A172 (cell line): ENCODE measurements at places on chromosomes 4 and X. TPM values are rescaled to one million over a fixed set of nuclear protein-coding genes. Genes with fewer than 3 reads are reported as not detected.

GRCh38 chr4:125432078-125432477, 117.3 kb downstream of the FAT4 start:
- DNase-seq: peak; percentile 18

DNA sequence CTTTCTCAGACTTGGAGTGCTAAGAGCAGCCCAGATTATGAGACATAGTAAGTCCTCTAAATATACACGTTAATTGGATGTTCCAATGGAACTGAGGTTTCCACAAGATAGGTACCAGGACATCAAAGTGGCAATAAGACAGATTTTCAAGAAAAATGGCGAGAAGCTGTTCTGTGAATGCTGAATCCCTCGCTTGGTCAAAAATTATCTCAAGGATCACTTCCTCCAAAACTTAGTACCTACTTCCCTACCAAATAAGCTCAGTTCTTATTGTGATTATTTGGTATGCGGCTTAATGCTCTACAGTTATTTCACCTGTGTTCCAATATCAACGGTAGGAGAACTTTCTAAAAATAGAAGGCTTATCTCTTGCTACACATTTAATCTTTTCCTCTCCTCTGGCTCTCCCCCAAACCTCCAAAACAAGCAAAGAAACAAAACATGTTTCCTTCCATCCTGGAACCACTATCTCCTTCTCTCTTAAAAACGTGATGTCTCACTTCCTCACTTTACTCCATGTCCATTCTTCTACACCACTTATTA, 14.7 kb downstream of the PDGFC start:
- DNase-seq: no peak

DNA sequence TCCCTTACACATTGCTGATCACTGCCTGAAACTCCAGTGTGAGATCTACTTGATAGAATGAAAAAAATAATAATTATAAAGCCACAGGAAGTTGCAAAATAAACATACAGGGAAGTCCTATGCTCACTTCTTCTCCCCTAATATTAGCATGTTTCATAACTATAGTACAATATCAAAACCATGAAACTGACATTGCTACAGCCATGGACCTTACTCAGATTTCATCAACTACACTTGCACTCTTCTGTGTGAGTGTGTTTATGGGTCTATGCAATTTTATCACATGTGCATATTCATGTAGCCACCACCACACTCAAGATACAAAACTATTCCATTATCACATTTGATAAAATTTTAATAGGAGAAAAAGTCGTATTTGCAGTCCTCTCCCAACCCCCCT, 57.3 kb downstream of the SPINK2 start:
- no peak for DNase-seq

DNA sequence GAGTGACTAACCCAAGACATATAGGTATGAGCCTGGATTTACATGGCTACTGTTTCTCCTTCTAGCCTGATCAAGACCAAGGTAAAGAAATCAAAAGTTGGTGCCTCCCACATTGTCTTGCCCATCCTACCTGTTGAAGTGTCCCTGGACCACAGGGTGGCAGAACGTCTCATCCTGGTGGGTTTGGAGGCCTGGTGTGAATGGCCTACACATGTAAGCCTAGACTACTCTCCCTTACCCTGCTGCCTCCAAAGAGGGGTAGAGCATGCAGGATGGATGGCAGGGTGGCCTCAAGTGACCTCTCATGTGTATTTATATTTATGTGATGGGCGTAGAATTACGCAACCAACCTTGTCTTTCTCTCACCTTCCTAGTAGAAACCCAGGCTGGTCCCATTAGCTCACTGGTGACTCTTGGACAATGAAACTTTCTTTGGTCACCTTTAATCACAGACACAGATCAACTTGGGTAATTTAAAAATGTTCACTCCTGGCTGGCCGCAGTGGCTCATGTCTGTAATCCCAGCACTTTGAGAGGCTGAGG, 73.3 kb upstream of the SOD3 start:
- no peak for DNase-seq

DNA sequence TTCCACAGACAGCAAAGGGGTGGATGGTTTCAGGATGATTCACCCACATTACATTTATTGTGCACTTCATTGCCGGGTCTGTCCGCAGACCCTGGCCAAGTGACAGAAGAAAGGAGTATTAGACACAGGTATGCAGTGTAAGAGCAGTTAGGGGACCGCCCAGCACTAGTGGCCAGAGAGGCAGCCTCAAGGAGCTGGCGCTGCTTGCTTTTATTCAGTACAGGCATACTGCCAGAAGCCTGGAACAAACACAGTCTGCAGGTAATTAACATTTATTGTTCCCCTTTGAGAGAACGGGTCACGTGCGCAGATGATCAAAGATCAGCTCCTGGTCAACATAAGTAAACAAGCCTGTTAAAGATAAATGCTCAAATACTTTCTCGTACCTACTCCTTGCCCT, 1639.0 kb upstream of the IGFBP7 start:
- peak; percentile 7 for DNase-seq

DNA sequence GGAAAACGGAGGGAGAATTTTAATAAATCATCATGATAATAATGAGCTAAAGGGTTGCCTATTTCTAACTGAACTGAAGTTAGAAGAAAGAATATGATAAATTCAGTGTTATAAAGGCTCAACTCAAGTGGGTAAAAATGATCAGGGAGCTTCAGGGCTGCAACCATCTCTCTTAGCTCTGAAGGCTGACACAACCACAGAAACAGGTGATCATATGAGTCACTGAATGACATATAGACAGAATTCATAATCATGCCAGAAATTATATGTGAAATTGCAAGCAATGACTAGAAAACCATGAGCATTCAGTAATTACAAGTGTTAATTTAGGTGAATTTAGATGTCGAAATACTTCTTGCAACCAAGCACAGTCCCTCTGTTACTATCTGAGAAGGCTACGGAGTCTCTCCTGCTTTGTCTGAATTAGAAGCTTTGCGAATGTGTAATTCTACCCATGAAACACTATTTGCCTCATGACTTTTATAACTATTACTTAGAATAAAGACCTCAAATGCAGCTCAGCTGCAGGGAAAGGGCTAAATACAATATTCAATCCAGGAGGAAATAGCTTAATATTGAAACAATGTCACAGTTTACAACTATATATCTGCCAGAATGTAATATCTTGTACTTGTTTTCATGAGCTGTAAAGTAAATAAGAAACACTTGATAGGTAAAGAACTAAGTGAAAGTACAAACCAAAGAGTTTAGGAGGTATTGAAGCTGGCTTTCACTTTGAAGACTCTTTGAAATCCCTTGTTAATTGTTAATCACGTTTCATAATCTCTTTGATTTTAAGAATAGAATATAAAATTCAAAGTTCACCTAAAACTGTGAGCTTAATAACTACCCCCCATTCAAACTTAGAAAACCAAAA, 1972.6 kb downstream of the ARAP2 start:
- DNase-seq: no peak

DNA sequence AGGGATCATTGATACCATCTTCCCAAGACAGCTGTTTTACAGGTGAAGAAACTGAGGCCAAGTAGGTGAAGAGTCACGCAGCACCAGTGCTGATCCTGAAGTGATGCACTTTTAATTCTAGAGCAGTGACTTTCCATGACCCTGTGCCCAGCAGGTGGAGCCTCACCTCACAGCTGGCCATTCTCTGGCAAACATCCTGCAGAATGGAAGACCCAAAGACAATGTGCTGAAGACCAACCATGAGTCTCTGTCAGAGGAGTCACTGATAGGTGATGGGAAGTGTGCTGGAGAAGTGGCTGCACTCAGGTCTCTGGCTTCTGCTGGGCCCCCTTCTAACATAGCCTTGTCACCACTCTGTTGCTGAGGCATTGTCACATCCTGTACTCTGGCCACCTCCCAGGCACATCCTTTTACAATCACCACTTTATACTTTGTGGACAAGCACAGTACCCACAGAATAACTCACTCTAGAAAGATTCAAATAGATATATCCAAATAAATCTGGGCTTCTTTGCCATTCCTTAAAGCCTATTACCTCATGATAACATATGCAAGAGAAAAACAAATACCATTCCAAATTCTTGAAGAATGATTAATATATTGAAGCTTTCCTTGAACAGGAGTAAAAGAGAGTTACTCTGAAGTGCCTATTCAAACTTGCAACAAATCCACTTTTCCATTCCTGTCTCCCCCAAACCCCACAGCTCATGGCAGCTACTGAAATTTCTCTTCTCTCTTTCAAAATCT, 64.1 kb upstream of the SCOC start:
- DNase-seq: no peak

GRCh38 chrX:57266275-57266674, 20.2 kb upstream of the FAAH2 start:
- no peak for DNase-seq

- DNase-seq: no peak
Measured at GRCh38 chrX:68090266-68090665, 343.0 kb downstream of the OPHN1 start.

- DNase-seq: no peak
Measured at GRCh38 chr4:20394512-20394911, 142.8 kb downstream of the SLIT2 start.

DNA sequence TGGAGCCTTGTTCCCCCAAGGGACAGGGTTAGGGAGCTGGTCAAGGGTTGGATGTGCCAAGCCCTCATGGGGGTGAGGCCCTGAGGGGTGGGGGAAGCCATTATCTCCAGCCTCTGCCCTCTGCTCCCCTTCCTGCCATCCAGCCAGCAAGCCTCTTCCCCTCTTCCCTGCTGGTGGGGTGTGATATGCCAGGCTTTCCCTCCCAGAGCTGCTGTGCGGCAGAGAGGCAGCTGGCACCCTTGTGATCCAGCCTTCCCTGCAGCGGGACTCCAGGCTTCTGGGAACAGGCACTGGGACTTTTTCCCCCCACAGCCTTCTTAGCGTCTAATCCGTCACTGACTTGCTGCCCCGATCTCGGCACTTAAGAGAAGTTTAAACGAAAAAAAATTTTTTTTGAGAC, 6.3 kb downstream of the SSR4 start:
- DNase-seq: no peak

DNA sequence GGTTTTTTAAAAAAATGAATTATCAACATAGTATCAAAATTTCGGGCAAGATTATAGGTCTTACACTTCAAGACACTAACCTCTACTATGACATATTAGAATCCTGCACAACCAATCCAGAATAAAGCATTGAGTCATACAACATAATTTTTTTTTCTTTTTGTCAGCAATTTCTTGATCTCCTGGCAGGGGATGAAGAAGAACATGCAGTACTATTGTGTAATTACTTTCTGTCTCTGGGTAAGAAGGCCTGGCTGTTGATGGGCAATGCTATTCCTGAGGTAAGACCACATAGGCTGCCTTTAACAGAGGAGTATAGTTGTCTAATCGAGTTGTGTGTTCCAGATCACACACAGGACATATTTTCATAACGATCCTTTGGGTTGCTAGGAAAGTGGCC, 67.5 kb downstream of the FBXL5 start:
- no peak for DNase-seq

GRCh38 chr4:142875117-142875516, 29.0 kb upstream of the INPP4B start:
- no peak for DNase-seq

DNA sequence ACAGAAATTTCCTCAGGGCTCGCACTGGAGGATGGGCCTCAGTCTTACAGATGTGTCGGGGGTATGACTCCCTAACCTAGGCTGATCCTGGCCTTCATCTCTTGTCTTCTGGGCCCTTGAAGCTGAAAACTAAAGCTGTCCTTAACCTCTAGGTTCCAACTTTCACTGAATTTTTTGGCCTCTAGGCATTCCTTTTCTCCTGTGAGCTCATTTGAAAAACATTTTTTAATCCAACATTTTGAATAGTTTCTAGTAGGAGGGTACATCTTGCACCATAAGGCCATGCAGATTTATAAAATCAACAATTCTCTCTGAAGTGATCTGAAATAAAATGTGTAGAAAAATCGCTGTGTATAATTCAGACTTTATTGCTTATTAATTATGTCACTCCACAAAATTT, 19.7 kb downstream of the RWDD4 start:
- DNase-seq: no peak

GRCh38 chr4:137674066-137674465, 141.8 kb upstream of the PCDH18 start:
- no peak for DNase-seq

- no peak for DNase-seq
Measured at GRCh38 chrX:124239911-124240310, 92.5 kb upstream of the TEX13D start.

GRCh38 chr4:56723201-56723605, 42.1 kb upstream of the HOPX start:
- peak; percentile 24 for DNase-seq

- no peak for DNase-seq
Measured at GRCh38 chr4:189305500-189305899, 635.2 kb upstream of the FRG1 start.

DNA sequence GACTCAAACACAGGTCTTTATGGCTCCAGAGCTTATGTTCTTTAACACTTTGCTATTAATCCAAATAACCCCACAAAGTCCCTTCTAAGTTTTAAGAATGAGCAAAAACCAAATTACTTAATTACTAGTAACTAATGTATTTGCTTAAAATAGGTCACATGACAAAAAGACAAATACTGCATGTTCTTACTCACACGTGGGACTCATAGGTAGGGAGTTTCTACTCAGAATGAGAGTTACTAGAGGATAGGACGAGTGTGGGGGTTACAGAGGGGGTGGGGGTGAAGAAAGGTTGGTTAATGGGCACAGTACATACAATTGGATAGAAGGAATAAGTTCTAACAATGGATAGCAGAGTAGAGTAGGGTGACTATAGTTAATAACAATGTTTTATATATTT, 5.8 kb downstream of the RPS6KA3 start:
- DNase-seq: no peak

GRCh38 chr4:188915175-188915574, 775.9 kb downstream of the TRIML1 start:
- DNase-seq: no peak

GRCh38 chr4:112560084-112560483, 44.1 kb upstream of the NEUROG2 start:
- DNase-seq: no peak

DNA sequence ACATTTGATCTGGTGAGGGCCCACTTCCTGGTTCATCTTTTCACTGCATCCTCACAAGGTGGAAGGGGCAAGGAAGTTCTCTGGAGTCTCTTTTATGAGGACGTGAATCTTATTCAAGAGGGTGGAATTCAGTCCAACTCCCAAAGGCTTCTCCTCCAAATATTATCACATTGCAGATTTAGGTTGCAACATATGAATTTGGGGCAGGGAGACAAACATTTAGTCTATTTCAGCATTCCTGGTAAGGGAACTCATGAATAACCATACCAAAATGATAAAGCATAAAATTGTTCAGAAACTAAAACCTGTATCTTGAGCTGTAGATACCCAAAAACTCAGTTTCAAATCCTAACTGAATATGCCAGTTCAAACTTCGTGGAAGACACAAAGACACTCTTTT, 246.8 kb downstream of the QDPR start:
- no peak for DNase-seq

- no peak for DNase-seq
Measured at GRCh38 chr4:152628128-152628527, 51.7 kb downstream of the TMEM154 start.

The PLXNA3 gene
- 9.7 and 14.3 TPM in 2 replicates for total RNA-seq

The SPACA5 gene
- total RNA-seq: not detected in 2 replicates

The GSPT2 gene
- 7.3 and 8.7 TPM in 2 replicates for total RNA-seq

The SCD5 gene
- total RNA-seq: 11.9 and 16.6 TPM in 2 replicates

The C4orf17 gene
- not detected in 2 replicates for total RNA-seq

The GPRASP2 gene
- 10.2 and 12.2 TPM in 2 replicates for total RNA-seq

The BEND4 gene
- 0.22 and 0.36 TPM in 2 replicates for total RNA-seq

The TCP11X2 gene
- total RNA-seq: not detected in 2 replicates

The ASB5 gene
- 0.12 and 0.19 TPM in 2 replicates for total RNA-seq

The CLIC2 gene
- total RNA-seq: 2.6 and 4.8 TPM in 2 replicates

The WAS gene
- total RNA-seq: 0.62 and 3.6 TPM in 2 replicates

The RS1 gene
- total RNA-seq: not detected in 2 replicates

The CHRDL1 gene
- not detected in 2 replicates for total RNA-seq

The CXorf49B gene
- not detected in 2 replicates for total RNA-seq

The BEX5 gene
- not detected in 2 replicates for total RNA-seq

The FAM9B gene
- not detected in 2 replicates for total RNA-seq
